ENCODE measurements at places on chromosomes 4 and X.

- no peak for DNase-seq
Measured at GRCh38 chr4:55458164-55458563, 62.4 kb downstream of the TMEM165 start.

- DNase-seq, result no peak
Measured at GRCh38 chr4:113471146-113471860, 290.2 kb downstream of the CAMK2D start.

DNA sequence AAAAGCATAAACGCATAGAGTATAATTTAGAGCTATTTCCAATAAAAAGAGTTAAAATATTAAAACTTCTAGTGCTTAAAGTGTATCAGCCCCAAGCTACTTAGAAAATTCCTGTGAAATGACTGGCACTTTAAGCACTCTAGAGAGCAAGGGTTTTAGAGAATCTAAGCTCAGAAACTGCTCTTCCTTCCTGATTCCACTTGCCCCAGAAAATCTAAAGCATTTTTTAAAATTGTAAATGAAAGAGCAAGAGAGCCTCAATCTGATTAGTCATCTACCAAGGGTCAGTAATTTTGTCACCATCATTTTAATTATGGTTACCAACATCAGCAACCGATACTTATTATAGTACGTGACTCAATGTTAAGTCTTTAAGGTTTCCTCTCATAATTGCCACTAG lies 25.0 kb downstream of the CTPS2 start:
- no peak for DNase-seq

GRCh38 chr4:66943112-66943511 lies 602.2 kb downstream of the CENPC start:
- DNase-seq, result no peak

GRCh38 chrX:38599796-38600755 lies 38.7 kb downstream of the TSPAN7 start:
- DNase-seq, result no peak

DNA sequence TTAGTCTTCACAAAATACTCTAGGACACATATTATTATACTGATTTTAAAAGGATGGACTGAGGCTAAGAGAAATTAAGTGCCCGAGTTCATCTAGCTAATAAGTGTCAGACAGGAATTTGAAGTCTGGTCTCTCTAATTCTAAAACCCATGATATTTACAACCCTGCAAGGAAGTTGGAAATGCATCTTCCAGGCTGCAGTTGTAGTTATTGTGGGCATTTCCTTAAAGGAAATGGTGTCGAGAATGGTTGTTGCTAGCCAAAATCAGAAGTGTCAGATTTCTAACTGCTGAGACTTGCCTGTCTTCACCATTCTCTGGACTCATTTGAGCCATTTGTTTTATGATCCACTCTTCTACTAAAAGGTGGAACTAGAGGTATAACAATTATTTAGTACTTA lies 82.5 kb downstream of the FAT4 start:
- no peak for DNase-seq

- DNase-seq, result no peak
Measured at GRCh38 chrX:150198776-150199175, 164.3 kb upstream of the MAMLD1 start.

DNA sequence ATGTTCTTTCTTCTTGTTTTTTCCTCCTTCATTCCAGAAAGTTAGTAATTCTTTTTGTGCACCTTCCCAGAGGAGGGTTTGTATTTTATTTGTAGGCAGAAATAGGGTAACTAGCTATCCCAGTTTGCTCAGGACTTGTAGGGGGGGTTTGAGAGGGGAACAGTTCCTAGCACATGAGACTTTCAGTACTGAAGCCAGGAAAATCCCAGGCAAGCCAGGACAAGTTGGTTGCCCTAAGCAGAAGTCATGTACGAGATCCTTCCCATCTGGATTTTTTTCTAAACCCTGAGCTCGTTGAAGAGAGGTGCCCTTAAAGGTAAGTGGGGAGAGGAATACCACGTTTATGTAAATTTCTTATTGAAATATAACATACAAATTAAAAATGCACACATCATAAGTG lies 15.6 kb upstream of the TAB3 start:
- no peak for DNase-seq

DNA sequence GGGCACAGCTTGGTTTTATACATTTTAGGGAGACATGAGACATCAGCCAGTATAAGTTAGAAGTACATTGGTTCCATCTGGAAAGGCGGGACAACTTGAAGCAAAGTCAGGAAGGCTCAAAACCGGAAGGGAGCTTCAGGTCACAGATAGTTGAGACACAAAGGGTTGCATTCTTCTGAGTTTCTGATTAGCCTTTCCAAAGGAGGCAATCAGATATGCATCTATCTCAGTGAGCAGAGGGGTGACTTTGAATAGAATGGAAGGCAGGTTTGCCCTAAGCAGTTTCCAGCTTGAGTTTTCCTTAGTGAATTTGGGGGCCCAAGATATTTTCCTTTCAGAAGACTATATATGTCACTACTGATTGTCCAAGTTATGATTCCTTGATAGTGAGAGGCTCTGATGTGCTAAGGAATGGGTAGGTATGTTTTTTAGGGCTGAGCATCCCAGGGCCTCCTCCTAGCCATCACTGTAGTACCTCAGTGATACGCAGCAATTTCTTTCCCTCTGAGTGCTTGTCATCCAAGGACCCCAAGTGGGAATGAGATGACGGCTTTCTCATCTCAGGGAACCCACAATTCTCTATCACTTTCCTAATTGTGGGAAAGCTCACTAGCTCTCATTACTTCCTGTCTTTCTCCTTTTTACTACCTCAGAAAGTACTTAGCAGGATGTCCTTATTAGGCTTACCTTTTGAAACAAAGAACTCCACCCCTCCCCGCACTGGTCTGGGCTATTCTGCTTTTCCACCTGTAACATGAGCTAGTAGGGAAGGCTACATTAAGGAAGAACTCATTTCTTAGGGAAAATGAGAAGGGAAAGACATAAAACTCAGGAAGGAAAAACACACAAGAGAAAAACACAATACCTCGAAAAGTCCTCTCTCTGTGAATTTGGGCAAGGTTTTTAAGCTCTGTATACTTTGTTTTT lies 632.7 kb downstream of the RAPGEF2 start:
- no peak for DNase-seq

GRCh38 chr4:189385098-189385497 lies 555.6 kb upstream of the FRG1 start:
- no peak for DNase-seq

GRCh38 chr4:89489338-89489771 lies 181.8 kb upstream of the GPRIN3 start:
- DNase-seq, result no peak

DNA sequence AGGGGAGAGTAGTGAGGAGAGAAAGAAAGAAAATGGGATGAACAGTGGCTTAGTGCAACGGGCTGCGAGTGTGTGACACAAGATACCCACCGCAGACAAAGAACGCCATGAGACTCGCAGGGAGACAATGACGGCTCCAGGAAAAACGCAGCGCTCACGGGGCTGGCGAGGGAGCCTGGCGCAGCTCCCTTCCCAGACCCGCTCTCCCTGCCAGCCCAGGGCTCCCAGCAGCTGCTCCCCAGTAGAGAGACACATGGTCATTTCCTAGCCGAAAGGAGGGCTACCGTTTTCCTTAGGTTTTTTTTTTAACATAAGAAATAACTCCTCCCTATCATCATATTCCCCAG lies 149.5 kb downstream of the MAML3 start:
- DNase-seq, result no peak

DNA sequence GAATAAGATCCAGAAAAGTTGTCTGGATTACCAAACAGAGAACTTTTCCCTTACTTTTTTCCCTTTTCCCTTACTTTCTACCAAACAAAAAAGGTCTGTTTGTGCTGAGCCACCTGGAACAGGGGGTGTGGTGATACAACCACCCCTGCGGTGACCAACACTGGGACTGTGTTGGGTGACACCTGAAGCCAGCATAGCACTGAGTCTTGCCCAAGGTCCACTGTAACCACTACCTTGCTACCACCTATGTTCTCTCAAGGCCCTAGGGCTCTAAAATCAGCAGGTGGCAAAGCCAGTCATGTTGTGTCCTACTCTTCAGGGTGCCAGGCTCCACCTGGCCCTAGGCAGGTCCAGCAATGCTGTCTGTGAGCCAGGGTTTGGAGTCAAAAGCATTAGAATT lies 22.8 kb upstream of the UNC5C start:
- DNase-seq, result no peak

DNA sequence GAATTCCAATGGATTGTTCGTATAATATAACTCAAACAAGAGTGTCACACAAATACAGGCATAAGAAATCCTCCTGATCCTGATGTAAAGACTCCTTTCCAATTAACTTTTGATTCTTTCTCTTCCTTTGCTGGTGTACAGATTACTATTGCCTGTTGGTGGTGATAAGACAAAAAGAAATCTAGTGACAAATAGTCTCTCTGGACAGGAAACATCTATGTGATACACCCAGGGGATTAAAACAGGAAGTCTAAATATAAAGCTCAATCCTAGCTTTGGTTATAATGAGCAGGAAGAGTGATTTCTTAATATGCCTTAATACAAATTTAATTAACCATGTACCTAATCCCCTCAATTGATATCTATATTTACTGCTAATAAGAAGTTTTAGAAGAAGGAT lies 45.1 kb downstream of the ARHGEF6 start:
- DNase-seq, result no peak

DNA sequence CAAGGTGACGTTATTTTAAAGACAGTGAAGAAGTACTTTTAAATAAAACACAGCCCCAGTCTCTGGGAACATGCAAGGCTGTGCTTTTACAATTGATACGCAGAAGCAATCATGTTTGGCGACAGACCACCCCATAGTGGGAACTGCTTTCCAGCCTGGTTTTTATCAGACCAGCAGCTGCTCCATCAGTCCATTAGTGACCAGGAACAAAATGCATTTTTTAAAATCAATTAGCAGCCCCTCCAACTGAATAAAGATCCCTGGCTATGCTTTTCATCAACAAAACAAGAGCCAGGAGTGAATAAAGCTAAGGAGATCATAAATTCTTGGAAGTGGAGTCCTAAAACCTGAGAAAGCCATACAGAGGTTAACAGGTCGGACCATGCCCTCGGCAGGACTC lies 153.0 kb upstream of the TENM3 start:
- DNase-seq, result no peak

DNA sequence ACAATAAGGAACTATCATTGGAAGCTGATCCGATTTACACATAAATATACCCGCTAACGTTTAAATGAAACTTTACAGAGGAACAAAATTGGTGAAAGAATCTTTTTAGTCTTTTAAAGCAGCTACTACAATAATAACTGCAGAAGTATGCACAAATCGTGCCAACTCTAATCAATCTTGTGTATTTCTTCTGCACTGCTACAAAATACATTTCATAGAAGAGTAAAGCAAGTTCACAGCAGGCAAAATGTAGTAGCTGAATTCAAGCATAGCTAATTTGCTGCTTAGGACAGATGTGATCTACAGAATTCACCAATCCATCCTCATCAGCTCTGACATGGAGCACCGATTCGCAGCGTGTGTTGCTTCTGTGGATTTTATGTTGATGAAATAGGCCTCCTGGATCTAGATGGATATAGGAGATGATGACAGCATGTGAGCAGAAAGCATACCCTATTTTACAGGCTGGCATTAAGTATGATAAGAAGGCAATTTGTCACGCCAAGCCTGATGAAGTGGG lies 367.3 kb upstream of the FGF13 start:
- no peak for DNase-seq

- DNase-seq, result no peak
Measured at GRCh38 chr4:86388252-86388651, 28.4 kb upstream of the MAPK10 start.

- no peak for DNase-seq
Measured at GRCh38 chr4:26753617-26754016, 107.0 kb upstream of the STIM2 start.

DNA sequence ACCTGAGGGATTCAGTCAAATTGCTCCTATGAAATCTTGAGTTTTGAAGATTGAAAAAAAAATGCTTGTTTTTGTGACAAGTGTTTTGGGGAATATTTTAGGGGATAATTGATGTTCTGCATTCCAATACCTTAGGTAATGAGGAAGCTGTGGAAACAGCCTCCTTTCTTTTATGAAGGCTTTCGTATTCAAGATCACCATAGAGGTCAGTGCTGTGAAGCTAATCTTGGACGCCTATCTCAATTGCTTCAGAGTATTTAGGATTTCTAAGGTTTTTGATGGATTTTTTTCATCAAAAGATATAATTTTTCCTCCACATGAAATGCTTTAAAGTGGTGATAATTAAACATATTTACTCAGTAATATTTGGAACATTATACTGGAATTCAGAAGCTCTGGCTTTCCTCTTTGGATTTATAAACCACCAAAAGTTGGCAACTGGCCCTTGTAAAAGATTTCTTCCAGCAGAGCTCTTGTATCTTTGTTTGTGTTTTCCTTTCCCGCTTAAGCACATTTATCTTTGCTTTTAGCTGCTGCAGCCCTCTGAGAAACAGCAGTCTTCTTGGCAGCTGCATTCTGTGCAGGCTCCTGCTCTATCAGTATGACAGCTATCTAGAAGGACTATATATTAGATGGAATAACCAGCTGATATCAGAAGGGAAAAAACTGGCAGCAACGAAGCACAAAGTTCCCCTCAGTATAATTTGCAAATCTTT lies 63.7 kb downstream of the HMGB2 start:
- DNase-seq, result no peak

- DNase-seq, result no peak
Measured at GRCh38 chr4:98996765-98997068, 1.2 kb downstream of the METAP1 start.

GRCh38 chr4:169208516-169208915 lies 62.2 kb downstream of the SH3RF1 start:
- DNase-seq, result no peak

DNA sequence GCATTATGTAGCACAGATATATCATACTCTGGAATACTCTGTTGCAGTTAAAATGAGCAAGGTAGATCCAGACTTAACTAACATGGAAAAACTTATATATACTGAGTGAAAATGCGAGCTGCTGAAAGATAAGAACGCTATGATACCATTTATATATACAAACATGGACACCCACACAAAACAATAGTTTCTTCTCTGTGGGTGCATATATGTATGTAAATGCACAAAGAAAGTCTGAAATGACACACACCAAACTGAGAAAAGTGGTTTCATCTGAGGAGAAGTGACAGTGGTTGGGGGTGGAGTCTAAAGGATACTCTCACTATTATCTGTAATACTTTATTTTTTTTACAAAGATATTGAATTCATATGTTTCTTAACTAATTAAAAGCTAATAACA lies 12.2 kb upstream of the FGF2 start:
- no peak for DNase-seq

- no peak for DNase-seq
Measured at GRCh38 chr4:121226362-121226761, 62.2 kb upstream of the TNIP3 start.
